Small intestine (tissue), 16 donors: ENCODE measurements at places on chromosomes 1 and 21.

DNA sequence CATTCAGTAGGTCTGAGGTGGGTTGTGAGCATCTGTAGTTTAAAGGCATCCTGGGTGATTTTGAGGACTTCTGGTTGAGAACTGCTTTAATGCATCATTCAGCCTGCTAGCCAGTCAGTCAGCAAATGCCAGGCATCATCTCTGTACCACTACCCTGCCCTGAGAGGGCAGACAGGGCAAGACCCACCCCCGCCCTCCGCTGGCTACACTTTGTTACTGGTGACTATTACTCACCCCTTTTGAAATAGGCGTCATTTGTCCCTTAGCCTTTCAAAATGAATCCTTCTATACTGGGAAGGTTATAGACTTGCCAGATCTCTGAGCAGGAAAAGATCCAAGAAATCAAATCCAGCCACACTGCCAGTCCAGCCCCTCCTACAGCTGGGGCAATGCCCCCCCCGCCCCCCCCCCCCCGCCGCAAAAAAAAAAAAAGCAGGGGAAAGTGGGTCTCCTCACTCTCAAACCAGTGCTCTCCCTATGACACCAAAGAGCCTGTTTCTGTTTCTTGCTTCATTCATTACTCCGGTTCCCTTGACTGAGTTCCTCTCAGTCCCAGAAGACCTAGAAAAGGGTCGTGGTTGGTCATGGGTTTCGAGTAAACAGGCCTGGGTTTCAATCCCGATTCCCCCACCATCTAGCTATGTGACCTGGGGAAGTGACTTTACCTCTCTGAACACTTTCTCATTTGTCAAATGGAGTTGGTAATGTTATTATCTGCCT lies 4.4 kb downstream of the SELENON start:
- no peak for DNase-seq

GRCh38 chr1:12177999-12178441 lies 11.2 kb downstream of the TNFRSF1B start:
- DNase-seq: no peak

DNA sequence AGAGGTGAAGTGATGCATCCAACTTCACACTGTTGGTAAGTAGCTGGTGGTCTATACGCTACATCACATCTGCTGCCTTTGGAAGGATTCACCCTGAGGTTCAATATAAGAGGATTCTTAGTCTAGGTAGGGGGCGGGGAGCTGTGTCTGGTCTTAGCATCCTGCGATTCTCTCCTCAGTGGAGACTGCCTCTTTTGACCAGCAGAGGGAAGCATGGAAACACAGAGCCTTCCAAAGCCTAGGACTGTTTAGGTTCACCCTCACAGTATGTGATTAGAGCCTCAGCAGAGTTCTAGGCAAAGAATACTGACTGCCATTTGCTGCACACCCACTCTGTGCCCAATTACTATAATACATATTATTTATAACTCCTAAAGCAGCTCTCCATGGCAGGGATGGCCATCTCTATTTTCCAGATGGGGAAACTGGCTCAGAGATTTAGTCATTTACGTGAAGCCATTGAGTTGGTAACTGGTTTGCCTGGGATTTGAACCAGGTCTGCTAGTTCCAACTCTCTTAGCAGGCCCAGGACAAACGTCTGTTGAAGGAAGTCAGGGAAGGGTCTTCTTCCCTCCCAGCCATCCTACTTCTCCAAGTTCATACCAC lies 28.9 kb upstream of the EFCAB14 start:
- peak; percentile 68 for DNase-seq

GRCh38 chr1:35215346-35215745 lies 22.4 kb upstream of the SFPQ start:
- no peak for DNase-seq

GRCh38 chr1:33219886-33220661 lies 36.2 kb upstream of the ZNF362 start:
- DNase-seq: no peak

GRCh38 chr1:87274851-87275250 lies 53.8 kb upstream of the LMO4 start:
- DNase-seq: no peak

GRCh38 chr1:198167436-198167934 lies 10.7 kb downstream of the NEK7 start:
- DNase-seq: no peak

DNA sequence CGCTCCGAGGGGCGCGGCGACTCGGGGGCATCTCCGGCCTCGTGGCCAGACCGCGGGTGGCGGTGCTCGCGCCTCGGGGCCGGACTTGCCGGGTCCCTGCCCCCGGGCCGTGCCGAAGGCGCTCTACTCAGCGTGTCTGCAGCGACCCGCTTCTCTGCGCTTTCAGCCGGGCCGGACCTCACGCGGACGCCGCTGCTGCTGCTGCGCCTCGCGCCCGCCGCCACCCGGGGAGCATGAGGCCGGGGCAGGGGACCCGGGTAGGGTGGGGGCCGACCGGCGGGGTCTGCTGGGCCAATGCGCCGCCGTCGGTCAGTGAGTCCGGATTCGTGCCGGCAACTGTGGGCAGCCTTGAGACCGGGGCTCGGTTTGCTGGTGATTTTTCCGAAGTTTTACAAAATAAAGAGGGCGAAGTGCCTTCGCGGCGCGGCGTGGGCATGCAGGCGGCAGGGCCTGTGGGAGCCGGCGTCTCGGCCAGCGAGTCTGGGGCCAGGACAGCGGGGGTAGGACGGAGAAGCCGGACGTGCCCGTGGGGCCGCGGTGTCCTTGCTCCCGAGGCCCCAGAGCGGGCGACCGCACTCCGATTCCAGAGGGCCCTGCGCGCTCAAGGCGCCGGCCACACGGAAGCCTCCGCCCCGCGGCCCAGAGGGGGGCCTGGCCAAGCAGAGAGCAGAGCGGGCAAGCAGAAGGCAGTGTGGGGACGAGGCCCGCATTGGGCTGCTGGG lies 749 bp downstream of the FAM163A start:
- DNase-seq: peak; percentile 41

GRCh38 chr21:18023157-18023556 lies 204.0 kb upstream of the C21orf91 start:
- DNase-seq: no peak

GRCh38 chr1:246063013-246063616 lies 444.0 kb downstream of the SMYD3 start:
- no peak for DNase-seq

- no peak for DNase-seq
Measured at GRCh38 chr1:102715150-102715549, 393.2 kb downstream of the COL11A1 start.

DNA sequence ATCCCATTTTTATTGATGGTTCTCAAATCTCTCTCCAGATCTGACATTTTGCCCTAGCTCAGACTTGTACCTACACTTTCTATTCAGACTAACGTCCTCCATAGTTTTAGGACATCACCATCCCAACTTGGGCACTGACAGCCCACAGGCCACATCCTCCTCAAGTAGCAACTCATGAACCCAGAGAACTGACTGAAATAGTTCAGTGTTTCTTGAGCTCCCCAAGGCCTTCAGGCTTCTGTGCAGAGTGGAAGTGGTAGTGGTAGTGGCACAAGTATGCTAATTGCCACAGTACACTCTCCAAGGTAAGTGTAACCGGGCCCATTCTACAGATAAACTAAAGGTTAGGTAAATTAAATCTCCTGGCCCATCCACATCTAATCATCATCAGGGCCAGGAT lies 112.6 kb downstream of the SLC45A1 start:
- DNase-seq: no peak

- peak; percentile 61 for DNase-seq
Measured at GRCh38 chr1:67723620-67724019, 38.6 kb downstream of the GADD45A start.

- DNase-seq: no peak
Measured at GRCh38 chr1:28832966-28833365, 21.0 kb downstream of the OPRD1 start.

GRCh38 chr1:58545591-58546519 lies 671 bp downstream of the OMA1 start:
- DNase-seq: peak; percentile 91
